Forelimb muscle (tissue), 1 donor: ENCODE measurements at places on chromosomes 12 and 14. TPM values are rescaled to one million over a fixed set of nuclear protein-coding genes. Genes with fewer than 3 reads are reported as not detected.

GRCh38 chr12:72281126-72281525 is 9.0 kb downstream of the TRHDE start:
- no peak for DNase-seq

Gene RHOJ
- 25.9 TPM for polyA plus RNA-seq

Gene FOXN4
- 0.15 TPM for polyA plus RNA-seq

GRCh38 chr14:94654071-94654861 is 42.1 kb downstream of the SERPINA3 start:
- no peak for DNase-seq

GRCh38 chr12:18296201-18296908 is 35.0 kb downstream of the PIK3C2G start:
- no peak for DNase-seq

Gene DBX2
- 0.16 TPM for polyA plus RNA-seq

GRCh38 chr14:31939934-31940333 is 137.2 kb upstream of the ARHGAP5 start:
- no peak for DNase-seq

Gene CPNE6
- polyA plus RNA-seq, result not detected

DNA sequence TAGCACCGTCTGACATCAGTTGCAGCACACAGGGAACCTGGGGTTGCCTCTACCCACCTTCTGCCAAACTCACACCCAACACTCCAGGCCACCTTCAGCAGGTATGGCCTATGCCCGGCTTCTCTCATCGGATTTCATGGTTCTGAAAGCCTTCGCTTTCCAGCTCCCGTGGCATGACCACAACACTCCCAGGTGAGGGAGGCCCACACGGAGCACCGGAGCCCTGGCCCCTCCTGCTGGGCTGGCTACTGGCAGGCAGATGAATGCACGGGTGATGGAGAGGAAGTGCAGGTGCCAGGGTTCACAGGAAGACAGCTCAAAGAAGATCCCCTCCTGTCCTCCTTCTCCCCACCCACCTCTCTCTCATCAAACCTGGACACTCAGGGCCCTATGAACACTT is 37.2 kb downstream of the CACNA2D4 start:
- DNase-seq, result no peak

- no peak for DNase-seq
Observed at GRCh38 chr12:119500209-119500608, 93.4 kb upstream of the TMEM233 start.

DNA sequence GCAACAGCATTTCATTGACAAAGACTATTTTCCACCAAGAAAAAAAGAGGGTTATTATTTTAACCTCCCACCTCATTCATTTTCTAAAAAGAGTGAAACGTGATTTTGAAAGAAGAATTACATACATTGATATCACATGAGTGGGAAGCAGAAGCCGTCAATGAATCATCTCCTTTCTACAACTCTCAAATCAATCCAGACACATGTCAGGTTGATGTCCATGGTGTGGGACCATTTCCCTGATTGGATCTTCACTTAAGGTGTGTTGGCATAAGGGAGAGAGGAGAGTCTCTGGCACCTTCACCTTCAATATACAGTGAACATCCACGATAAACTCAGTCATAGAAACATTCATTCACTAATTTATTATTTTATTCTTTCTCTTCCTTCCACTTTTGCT is 1095.1 kb downstream of the BCL11B start:
- no peak for DNase-seq

DNA sequence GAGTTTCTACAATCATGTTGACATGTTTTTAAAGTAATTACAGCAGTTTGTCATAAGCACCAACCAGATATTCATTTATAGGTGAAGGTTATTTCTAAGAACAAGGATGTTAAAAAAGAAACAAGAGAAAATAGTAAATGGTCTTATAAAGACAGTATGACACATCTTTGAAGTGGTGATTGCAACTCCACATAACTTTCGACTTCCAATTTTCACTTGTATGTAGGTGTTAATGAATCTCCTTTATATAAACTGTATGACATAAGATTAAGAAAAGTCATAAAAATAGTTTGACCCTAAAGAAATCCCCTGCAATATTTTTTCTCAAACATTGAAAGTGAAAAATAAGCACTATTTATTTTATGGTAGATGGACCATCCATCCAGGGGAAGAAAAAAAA is 144.8 kb upstream of the PTPRQ start:
- no peak for DNase-seq

Gene TEX52
- 1.2 TPM for polyA plus RNA-seq

DNA sequence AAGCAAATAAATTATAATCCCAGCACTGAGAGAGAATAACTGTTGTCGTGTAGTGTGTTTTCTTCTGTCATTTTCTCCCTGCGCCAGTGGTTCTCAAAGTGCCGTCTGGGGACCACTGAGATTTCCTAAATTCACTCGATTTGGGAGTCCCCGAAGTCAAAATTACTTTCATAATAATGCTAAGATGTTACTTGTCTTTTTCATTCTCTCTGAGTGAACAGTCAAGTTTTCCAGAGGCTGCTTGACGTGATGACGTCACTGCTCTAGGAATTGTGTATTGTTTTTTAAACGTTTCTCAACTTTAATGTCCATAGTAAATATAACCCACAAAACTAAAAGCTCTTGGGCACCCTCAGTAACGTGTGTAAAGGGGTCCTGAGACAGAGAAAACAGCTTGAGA is 796 bp upstream of the POP5 start:
- no peak for DNase-seq

GRCh38 chr12:81206429-81206828 is 128.6 kb downstream of the ACSS3 start:
- DNase-seq, result no peak

- DNase-seq, result no peak
Observed at GRCh38 chr12:121530600-121531355, 50.0 kb downstream of the KDM2B start.

Gene CCDC196
- polyA plus RNA-seq, result not detected

DNA sequence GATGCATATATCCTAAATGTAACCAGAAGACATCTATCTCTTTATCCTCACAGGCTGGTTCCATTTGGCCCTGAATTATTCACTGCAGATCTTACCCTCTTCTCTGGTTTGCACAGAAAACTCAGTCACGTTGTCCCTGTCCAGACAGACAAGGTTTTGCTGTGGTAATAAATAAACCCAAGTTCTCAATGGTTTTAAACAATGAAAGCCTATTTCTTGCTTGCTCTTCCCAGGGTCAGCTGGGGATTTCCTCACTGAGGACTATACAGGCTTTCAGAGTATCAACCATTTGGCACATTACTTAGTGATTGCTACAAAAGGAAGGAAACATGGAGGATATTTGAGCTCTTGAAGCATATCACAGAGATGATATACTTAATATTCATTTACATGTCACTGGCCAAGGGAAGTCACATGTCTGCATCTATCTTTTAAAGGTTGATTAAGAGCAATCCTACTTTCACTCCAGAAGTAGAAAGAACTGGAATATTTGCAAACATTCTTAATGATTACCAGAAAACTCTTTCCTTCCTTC is 24.4 kb upstream of the E2F7 start:
- no peak for DNase-seq

- DNase-seq, result no peak
Observed at GRCh38 chr14:30053103-30053502, 125.5 kb upstream of the PRKD1 start.

GRCh38 chr14:30142216-30142615 is 214.6 kb upstream of the PRKD1 start:
- DNase-seq, result no peak

DNA sequence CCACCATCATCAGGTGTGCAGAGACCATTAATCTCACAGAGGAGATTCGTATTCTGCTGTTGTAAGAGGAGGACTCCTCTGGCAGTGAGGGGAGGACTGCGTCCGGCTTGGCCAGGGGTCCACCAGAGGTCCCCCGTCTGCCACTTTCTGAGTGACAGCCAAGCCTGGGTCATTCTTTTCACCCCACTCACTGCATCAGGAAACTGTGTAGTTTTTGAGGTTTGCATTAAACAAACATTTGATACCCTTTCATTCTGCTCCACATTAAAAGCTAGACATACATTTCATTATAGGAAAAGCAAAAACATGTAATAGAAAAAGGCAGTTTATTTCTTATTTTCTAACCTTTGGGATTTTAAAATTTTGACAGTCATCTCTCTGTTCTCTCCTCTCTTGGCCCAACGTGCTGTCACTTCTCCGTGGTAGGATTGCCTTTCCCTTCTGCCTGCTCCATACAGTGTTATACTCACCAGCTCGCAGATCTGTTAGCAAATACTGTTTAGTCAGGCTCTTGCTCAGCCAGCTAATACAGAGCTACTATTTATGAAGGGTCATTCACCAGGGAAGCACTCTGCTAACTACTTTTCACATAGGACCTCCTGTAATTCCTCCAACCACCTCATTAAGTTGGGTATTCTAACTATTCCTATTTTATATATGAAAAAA is 99.3 kb downstream of the PELI2 start:
- DNase-seq, result no peak

- DNase-seq, result no peak
Observed at GRCh38 chr12:82818271-82819035, 131.7 kb downstream of the TMTC2 start.

Gene NANOG
- polyA plus RNA-seq, result 0.13 TPM

Gene RPGRIP1
- 0.82 TPM for polyA plus RNA-seq

DNA sequence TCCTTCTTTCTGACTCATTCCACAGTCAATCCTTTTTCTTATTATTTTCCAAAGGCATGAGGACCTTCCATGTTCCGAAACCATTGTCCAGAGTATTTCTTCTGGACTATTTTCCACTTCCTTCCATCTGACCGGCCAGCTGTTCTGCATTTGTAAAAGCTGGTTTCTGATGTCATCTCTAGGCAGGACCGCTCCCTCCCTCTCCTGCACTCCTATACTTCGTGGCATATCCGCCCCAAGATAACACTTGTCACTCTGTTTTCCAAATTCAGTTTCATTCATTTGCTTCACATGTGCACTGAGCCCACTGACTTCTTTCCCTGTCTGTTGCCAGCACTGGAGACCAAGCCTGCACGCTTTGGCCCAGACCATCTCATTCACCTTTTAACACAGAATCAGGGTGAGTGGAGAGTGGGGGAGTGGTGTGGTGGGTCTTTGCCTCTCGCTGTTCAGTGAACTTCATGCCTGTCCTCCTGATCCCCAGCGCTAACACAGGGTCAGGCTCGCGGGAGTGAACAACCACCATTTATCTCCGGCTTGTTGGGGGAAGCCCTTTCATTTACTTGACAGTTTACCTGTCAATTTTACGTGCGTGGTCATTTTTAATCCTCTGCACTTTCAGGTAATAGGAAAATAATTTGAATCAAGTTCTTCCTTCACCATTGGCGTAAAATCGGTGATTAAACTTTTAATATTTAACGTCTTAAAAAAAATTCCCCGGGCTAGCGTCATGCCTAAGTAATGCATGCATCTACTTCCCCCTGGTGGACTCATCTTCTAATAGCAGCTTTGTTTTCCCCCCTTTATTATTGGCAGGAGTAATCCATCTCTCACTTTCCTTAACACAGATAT is 52.5 kb downstream of the C12orf75 start:
- DNase-seq, result peak; percentile 51

GRCh38 chr14:24690492-24690891 is 56.5 kb upstream of the GZMB start:
- DNase-seq, result no peak

Gene PRH2
- polyA plus RNA-seq, result 0.33 TPM

DNA sequence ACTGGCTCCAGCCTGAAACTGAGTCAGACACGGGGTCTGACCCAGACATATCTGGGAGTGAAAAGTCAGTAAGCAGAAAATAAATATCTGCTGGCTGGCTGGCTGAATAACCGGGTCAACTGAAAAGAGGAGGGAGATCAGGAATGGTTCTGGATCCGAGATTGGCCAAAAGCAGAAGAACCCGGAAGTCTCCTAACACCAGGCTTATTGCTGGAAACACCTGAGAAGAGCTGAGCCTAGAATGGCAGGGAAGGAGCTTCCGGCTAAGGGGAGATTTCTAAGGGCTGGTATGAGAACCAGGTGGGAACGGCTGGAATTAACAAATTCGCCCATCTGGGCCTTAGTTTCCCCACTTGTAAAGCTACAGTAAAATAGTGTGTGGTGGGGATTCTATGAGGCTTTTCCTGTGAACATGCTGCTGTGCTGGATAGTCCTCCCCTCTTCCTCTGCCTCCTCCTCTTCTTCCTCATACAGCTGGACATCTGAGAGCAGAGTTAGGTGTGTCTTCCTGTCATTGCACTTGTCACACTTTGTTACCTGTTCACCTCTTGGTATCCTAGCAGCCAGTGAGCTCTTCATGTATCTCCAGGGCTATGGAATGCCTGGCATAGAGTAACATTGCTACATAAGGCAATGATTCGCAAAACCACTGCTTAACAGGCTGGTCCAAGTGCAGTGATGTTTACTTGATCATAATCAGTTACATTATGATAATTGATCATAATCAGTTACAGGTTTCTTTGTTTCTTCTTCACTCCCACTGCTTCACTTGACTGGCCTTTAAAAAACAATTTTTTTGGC is 2.0 kb upstream of the SHMT2 start:
- no peak for DNase-seq

GRCh38 chr12:51883295-51883694 is 4.6 kb upstream of the ANKRD33 start:
- no peak for DNase-seq

DNA sequence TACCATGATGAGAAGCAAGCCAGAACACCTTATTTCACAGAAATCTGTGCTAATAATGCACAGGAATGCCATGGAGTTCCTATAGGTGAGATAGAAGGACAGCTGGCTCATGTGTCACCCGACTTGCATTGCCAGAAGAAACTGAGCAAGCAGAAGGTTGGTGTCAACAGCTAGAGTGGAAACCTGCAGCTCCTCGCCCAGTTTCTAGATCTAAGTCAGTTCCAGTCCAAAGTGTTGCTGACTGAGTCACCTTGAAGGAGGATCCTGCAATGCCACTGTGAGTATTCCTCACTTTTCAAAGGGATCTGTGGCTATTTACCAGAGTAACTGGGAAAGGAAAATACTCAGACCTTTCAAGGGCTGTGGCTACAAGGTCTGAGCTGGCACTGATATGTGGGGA is 17.1 kb downstream of the CDKL1 start:
- no peak for DNase-seq

DNA sequence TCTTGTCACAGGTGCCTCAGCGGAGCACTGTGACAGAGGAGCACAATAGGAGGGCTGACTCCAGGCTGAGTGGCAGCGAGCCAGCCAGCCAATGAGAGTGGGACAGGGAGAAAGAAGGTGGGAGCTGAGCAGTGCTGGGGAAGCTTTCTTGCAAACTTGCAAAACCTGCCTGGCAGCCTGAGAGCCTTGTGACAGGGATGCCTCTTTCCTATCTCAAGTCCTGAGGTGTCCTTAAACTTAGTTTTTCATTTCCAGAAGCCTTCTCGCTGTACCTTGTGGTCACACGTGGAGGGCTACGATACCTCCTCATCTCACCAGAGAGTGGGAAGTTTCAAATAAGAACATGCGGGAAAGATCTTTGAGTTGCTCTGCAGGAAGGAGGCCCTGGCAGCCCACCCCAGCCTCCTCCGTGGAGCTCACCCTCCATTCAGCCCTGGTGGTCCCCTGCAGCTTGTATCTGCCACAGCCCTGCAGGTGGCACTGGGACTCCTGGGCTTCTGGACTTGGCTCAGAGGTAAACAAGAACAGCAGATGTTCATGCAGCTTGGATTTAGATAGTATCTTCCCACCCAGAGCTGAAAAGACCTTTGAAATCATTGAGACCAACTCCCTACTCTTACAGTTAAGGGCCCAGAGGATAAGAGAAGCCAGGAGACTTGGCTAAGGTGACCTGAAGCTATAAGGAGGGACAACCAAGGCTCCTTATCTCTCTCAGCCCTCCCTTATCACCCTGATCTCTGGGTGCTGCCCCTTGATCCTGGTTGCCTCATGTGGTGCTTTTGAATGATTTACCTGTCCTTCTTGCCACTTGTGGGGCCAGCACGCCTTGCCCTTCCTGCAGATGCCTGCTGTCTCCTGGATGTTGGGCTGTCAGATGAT is 153.5 kb upstream of the MAX start:
- no peak for DNase-seq
